ENCODE measurements at places on chromosomes 3 and 15.
A peak's percentile ranks its signal among the peaks of the same experiment; 100 is the strongest.

- DNase-seq: no peak
Observed at GRCh38 chr15:99657996-99658395, 75.2 kb downstream of the LYSMD4 start.

DNA sequence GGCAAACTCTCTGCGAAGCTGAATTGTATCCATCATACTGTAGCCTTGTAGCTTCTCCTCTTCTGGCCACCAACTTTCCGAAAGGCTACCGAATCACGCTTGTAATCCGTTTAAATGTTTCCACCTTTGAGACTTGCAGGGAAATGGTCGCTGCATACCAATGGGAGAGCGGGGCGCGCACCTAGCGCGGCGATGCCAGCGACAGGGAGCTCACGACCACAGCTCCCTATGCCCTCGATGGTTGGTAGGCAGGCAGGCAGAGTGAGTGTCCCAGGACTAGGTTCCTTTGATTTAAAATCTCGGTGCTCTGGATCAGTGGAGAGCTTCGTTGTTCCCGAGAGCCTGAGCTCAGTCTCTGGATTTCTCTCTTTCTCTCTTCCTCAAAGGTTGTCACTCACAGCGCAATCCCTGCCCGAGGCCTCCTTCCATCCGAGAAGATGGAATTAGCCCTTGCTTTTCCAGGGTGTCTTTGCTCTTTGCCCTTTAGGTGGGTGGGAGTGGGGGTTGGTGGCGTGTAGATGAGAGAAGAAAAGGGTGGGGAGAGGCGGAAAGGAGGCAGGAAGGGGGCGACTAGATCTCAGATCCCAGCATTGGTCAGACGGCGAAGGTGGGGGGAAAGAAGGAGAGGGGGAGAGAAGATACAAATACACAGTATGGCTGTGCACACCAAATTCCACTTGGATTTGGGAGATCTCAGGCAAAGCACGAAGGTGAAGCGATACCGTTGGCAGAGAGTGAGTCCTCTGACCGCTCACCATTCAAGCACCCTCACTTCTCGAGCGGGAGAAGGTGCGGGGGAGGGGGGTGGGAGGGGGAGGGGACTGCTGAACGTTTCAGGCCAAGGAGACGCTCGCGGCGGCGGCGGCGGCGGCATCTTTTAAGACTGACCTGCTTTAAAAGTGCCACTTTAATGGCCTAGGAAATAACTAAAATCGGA, at the start of gene SLITRK3:
Gene SLITRK3, minus strand, starts transcription at position 745 of the 937 bp plus-strand sequence. CDS start 5,554 bp downstream, outside the sequence.
- DNase-seq: peak; percentile 37

DNA sequence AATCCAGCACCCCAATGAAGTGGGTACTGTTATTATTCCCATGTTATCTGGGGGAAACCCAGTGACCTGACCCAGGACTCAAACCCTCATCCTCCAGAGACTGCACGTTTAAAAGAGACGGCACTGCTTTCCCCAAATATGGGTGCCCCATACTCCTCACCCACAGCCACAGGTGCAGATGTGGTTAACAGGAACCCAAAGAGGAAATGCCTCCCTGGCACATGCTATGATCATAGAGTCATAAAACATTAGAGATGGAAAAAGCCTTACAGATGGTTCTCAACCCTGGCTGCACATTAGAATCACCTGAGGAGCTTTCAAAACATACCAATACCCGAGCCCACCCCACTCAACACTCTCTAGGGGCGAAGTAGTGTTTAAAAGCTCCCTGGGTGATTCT, 111.5 kb downstream of the SEMA5B start:
- DNase-seq: no peak

GRCh38 chr3:197942956-197943556, 6.9 kb upstream of the RPL35A start:
- DNase-seq: peak; percentile 39

- DNase-seq: no peak
Observed at GRCh38 chr3:15976524-15976923, 178.7 kb upstream of the ANKRD28 start.

DNA sequence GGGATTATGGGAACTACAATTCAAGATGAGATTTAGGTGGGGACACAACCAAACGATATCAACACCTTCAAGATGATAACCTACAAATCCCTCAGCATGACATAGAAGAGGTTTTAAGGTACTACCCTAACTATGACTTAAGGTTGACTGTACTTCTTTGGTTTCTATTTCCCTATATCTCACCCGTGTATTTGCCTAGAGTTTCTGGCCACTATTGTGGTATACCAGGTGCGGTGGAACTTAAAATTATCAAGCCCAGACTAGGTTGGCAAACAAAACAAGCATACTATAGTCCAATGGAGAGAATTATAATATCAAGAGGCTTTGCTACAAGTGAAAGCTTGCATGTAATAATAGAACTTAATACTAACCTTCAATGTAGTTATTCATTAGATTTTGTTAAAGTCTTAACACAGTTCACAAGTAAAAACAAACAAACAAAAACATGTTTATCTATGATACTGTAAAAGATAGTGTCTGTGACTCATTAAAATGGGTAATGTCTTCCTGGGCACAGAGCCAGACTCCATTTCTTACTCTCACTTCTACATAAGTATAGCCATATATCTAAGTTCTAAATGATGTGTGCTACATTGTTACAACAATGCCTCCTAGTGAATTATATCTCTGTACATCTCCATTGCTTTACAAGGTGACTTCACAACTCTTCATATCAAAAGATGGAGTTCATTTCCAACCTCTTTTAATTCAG, 479.1 kb downstream of the ZBBX start:
- no peak for DNase-seq

GRCh38 chr3:45332493-45332892, 55.9 kb upstream of the LARS2 start:
- no peak for DNase-seq

- no peak for DNase-seq
Observed at GRCh38 chr3:187932530-187932929, 187.3 kb upstream of the BCL6 start.

DNA sequence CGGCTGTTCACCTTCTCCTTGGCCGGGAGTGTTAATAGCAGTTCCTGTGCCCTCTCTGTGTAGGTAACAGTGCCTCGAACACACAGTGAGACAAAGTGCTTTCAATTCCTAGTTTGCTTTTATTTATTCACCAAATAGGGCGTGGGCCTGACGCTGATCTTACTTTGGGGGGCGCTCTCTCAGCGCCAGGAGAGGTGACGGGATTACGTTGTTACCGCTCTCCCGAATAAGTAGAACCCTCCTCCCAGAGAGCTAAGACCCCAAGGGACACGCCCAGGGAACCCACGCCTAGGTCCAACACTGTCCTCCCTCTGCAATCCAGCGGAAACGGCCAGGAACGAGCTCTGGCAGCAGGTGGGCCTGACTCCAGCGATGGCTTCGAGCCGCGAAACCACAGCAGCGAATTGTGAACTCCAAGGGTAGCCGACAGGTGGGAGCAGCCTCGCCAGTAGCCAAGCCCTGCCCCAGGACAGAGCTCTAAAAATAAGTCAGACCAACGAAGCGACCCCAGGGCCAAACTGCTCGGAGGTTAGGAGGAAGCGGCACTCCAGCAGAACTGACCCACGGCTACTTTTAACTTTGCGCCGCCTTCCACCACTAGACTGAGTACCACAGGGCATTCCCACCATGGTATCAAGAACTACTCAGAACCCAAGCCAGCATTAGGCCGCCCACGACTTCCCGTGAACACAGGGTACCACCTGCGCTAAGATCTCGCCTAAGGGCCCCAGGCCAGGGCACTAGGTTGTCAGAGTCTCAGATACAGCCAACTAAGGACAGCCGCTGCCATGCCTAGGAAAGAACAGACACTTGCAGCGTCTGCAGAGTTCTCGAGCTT, 1.6 kb upstream of the SIN3A start:
- peak; percentile 31 for DNase-seq

GRCh38 chr15:79431636-79432344, at the start of gene MINAR1:
TSS of gene MINAR1 (plus strand) at chr15:79432336. CDS start at chr15:79456148, 23,812 bp downstream.
- no peak for DNase-seq

- no peak for DNase-seq
Observed at GRCh38 chr15:60394689-60395097, 3.1 kb downstream of the ANXA2 start.

DNA sequence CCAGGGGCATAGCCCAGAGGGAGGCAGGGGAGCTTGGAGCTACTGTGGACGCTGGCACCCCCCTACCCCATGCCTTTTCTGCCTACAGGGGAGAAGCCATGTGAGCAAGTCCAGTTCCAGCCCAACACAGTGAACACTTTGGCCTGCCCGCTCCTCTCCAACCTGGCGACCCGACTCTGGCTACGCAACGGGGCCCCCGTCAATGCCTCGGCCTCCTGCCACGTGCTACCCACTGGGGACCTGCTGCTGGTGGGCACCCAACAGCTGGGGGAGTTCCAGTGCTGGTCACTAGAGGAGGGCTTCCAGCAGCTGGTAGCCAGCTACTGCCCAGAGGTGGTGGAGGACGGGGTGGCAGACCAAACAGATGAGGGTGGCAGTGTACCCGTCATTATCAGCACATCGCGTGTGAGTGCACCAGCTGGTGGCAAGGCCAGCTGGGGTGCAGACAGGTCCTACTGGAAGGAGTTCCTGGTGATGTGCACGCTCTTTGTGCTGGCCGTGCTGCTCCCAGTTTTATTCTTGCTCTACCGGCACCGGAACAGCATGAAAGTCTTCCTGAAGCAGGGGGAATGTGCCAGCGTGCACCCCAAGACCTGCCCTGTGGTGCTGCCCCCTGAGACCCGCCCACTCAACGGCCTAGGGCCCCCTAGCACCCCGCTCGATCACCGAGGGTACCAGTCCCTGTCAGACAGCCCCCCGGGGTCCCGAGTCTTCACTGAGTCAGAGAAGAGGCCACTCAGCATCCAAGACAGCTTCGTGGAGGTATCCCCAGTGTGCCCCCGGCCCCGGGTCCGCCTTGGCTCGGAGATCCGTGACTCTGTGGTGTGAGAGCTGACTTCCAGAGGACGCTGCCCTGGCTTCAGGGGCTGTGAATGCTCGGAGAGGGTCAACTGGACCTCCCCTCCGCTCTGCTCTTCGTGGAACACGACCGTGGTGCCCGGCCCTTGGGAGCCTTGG, 5.6 kb downstream of the CIB1 start:
- DNase-seq: no peak

DNA sequence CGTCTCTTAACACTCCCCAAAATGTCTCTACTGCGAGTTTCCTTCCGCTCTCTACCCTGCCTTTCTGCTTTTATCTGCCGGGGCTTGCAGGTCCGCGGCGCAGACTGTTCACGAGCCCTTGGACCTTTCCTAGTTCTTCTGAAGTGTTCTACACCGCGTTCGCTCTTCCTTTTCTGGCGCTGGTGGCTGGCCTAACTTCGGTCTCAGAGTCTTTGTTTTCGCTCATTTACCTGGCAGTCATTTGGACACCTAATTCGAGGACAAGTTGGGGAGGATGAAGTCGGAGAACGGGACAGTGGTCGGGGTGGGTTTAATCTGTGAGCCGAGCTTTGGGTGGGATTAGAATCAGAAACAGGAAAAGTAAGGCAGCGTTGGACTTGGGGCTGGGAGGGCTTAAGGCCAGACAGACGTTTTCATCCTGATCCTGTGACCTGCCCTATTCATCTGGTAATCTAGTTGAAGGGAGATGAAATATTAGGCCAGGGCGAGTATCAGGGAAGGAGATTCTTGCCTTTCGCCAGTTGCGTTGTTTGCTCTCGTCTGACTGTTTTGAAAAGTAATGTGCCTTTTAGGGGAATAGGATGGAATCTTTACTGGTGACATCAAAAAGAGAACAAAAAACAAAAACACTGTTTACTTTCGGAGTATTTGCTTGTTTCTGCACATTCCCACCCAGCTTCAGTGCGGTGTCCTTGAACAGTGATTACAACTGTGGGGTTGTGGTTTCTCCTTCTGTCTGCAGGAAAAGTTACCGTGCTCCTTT, 1.8 kb downstream of the DIPK2A start:
- DNase-seq: peak; percentile 92

Measured in Ammon's horn (tissue), 1 donor.